Lung (tissue), 17 donors: ENCODE measurements at places on chromosomes 12 and 14. TPM values are rescaled to one million over a fixed set of nuclear protein-coding genes. Genes with fewer than 3 reads are reported as not detected.

DNA sequence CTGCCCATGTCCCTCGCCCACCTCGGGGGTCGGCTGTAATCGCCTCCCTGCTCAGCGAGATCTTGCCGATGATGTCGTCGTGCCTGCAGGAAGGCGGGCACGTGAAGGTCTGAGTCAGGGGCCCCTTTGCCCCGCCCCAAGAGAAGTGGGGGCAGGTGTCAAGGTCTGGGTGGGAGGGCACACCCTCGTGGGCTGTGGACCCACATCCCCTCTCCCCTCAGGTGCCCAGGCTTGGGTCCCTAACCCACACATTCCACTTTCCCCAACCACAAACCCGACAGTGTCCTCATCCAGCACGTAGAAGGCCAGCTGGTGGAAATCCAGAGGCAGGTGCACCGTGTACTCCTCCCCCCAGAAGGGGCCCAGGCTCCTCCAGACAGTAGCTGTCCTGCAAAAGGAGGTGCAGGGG, 7.8 kb downstream of the RASAL1 start:
- no peaks in the 10 kb centered on the region for H3K27me3 ChIP-seq
- DNase-seq, result no peak
- H3K27ac ChIP-seq, result no peak overlapping the region
- no peaks in the 10 kb centered on the region for H3K36me3 ChIP-seq
- H3K4me3 ChIP-seq, result no peak overlapping the region

- no peaks in the 10 kb centered on the region for H3K4me1 ChIP-seq
- no peak overlapping the region for H3K4me3 ChIP-seq
- DNase-seq, result no peak
- no peaks in the 10 kb centered on the region for H3K27me3 ChIP-seq
These were observed 361.8 kb downstream of the TMEM121 start for GRCh38 chr14:105888151-105888550.

- H3K36me3 ChIP-seq, result no peaks in the 10 kb centered on the region
- H3K4me1 ChIP-seq, result no peaks in the 10 kb centered on the region
- no peaks in the 10 kb centered on the region for H3K27me3 ChIP-seq
- no peak overlapping the region for H3K4me3 ChIP-seq
- no peak for DNase-seq
These were observed 37.4 kb downstream of the HSPB8 start for GRCh38 chr12:119216084-119216483.

GRCh38 chr14:74979442-74980397, 23.0 kb upstream of the EIF2B2 start:
- H3K27me3 ChIP-seq, result no peaks in the 10 kb centered on the region
- DNase-seq, result peak; percentile 40
- no peak overlapping the region for H3K27ac ChIP-seq
- no peaks in the 10 kb centered on the region for H3K36me3 ChIP-seq

AICDA gene
- 0.14 TPM for polyA plus RNA-seq
